Panc1 (cell line): ENCODE measurements at places on chromosomes 1 and 21. TPM values are rescaled to one million over a fixed set of nuclear protein-coding genes. Genes with fewer than 3 reads are reported as not detected.
A peak's percentile ranks its signal among the peaks of the same experiment; 100 is the strongest.

- peaks cover 16% of the 10 kb centered on the region for H3K27me3 ChIP-seq
- DNase-seq, result peak; percentile 24
- no peaks in the 10 kb centered on the region for H3K4me1 ChIP-seq
- H3K4me3 ChIP-seq, result 0 out of 2 replicates have a peak overlapping the region, but pooled peaks have one; percentile 1
These were observed 6.9 kb downstream of the ACKR1 start for GRCh38 chr1:159211331-159212136.

DNA sequence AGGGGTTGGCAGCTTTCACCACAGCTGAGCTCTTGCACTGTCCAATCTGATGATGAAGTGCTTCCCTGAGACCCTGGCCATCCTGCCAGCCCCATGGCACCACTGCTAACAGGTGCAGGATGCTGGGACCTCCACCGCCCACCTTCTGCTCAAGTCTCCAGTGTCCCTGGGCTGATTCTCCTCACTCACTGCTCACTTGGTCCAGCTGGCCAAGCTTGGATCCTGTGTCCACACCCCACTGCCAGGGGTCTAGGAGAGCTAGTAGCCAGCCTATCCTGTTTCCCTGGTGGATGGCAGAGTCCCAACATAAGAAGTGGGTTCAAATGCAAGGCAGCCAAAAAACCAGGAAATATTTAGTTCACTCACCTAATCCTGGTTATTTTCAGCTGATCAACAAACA, 217.2 kb upstream of the IRF2BP2 start:
- DNase-seq, result no peak
- H3K4me3 ChIP-seq, result no peak overlapping the region
- H3K27me3 ChIP-seq, result no peaks in the 10 kb centered on the region

DNA sequence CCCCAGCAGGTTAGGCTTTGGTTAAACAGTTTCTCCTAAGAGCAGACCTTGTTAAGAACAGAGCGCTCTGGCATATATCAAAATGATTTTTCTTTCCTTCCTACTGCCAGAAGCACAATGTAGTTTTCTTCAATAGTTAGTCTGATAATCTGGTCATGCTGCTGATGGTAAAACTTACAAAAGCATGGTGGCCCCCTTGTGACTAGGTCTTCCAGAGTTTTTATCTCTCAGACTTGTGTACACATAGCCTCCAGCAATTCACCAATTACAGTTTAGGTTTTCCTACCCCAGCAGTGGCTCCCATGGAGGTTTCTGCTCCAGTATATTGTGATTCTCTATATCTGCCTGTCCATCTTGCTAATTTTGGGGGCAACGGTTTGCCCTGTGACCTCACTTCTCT, 73.3 kb upstream of the DPH5 start:
- DNase-seq, result no peak
- no peak overlapping the region for H3K27ac ChIP-seq
- H3K27me3 ChIP-seq, result no peaks in the 10 kb centered on the region
- H3K4me3 ChIP-seq, result no peak overlapping the region
- H3K4me1 ChIP-seq, result no peaks in the 10 kb centered on the region
- no peaks in the 10 kb centered on the region for H3K36me3 ChIP-seq

The KCNQ4 gene
- total RNA-seq, result 2.6 TPM

The TDRD5 gene
- total RNA-seq, result 2.4 TPM
